ENCODE measurements at places on chromosomes 4 and X.

DNA sequence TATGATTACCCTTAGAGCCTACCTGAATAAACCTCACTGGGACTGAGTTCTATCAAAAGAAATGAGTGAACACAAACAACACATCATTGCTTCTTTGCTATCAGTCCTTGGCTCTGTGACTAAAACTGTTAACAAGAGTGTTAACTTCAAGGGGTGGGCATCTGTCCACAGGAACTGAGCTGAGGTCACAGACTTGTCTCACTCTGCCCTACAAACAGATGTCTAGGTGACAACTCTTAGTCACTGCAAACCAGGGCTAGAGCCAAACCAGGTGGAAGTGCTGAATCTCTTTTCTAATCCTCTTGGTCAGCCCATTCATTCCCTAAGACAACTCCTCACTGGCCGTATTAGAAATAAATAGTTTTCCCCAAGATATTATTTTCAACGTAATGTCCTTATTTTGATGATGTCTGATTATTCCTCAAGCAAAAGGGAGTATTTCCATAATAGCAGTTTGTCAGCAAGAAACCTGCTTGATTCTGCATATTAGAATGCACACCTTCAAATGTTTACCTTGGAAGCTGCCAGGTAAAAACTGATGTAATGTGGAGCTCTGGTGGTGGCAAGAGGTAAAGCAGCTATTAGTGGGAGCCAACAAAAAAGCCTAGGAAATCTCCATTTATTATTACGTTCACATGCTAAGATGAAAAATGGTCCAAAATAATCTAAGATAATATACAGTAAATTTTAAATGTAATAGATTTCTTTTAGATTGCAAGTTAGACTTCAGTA, 4.0 kb downstream of the COL25A1 start:
- DNase-seq, result no peak

- DNase-seq, result no peak
Observed at GRCh38 chr4:136319789-136320464, 1212.4 kb downstream of the PCDH18 start.

GRCh38 chr4:156933633-156934258, 37.9 kb downstream of the PDGFC start:
- no peak for DNase-seq

DNA sequence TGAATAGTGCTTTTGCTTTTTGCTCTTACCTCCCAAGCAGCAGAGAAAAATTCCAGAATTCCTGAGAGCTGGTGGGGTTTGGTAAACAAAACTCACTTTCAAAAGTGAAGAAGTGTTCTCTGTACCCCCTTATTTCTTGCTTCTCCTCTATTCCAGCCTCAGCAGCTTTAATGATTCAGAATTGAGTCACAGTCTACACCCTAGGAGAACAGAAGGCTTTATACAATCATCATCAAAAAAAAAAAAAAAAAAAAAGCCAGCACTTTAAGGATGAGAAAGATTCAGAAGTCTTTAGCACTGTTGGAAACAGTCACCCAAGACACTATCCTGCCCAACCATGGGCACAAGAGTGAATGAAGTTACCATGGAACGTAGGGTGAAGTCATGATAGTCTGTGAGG, 1583.1 kb upstream of the PCDH10 start:
- no peak for DNase-seq

All from amygdala (tissue), 56 donors.